Ovary (tissue), 10 donors: ENCODE measurements at places on chromosomes 3 and 15. TPM values are rescaled to one million over a fixed set of nuclear protein-coding genes. Genes with fewer than 3 reads are reported as not detected.

Gene ZBBX
- not detected for polyA plus RNA-seq

Gene ROBO1
- 17.9 TPM for polyA plus RNA-seq

Gene LIPH
- polyA plus RNA-seq: 0.98 TPM

Gene PLSCR5
- polyA plus RNA-seq: not detected

Gene ADAM10
- 60.2 TPM for polyA plus RNA-seq

Gene SYNM
- polyA plus RNA-seq: 40.9 TPM

Gene SCAMP2
- polyA plus RNA-seq: 60.5 TPM

Gene NME9
- polyA plus RNA-seq: 0.54 TPM

DNA sequence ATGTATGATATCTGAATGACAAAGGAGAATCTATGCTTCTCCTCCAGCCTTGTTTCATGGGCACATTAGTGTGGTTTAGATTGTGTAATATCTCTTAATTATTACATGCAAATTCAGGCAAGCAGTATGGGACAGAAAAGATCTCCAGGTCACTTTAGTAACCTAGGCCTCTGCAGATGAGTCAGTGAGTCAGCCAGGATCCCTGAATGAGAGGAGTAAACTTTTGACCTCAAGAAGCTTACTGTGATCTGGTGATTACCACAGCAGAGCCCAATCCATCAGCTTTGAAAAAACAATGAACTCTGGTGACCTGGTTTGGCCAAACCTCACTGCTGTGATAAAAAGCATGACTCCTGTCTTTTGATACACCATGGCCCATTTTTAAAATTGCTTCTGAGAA is 107.8 kb downstream of the LRRN1 start:
- no peak for DNase-seq

- no peak for DNase-seq
Observed at GRCh38 chr3:15405448-15406050, 21.8 kb downstream of the METTL6 start.

DNA sequence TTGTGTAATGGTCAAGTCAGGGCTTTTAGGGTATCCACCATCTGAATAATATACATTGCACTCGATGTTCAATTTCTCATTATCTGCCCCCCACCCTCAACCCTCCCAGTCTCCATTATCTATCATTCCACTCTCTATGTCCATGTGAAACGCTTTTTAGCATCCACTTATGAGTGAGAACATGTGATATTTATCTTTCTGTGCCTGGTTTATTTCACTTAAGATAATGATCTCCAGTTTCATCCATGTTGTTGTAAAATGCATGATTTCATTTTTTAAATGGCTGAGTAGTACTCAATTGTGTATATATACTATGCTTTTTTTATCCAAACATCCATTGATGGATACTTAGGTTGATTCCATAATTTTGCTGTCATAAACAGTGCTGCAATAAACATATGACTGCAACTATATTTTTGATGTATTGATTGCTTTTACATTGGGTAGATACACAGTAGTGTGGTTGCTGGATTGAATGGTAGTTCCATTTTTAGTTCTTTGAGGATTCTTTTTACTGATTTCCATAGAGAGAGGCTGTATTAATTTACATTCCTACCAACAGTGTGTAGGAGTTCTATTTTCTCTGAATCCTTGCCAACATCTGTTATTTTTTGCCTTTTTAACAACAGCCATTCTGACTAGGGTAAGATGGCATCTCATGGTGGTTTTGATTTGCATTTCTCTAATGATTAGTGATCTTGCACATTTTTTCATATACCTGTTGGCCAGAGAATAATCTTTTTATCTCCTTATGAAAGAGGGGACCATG is 332.9 kb upstream of the TGFBR2 start:
- DNase-seq: no peak

- DNase-seq: no peak
Observed at GRCh38 chr3:89504432-89504831, 397.0 kb downstream of the EPHA3 start.

- DNase-seq: no peak
Observed at GRCh38 chr3:68996356-68996995, 17.0 kb downstream of the EOGT start.

- DNase-seq: no peak
Observed at GRCh38 chr15:26355472-26356074, 417.3 kb downstream of the GABRB3 start.

- no peak for DNase-seq
Observed at GRCh38 chr3:127791221-127791913, 30.9 kb downstream of the MGLL start.

- no peak for DNase-seq
Observed at GRCh38 chr3:94937980-94938379, 875.1 kb downstream of the NSUN3 start.

DNA sequence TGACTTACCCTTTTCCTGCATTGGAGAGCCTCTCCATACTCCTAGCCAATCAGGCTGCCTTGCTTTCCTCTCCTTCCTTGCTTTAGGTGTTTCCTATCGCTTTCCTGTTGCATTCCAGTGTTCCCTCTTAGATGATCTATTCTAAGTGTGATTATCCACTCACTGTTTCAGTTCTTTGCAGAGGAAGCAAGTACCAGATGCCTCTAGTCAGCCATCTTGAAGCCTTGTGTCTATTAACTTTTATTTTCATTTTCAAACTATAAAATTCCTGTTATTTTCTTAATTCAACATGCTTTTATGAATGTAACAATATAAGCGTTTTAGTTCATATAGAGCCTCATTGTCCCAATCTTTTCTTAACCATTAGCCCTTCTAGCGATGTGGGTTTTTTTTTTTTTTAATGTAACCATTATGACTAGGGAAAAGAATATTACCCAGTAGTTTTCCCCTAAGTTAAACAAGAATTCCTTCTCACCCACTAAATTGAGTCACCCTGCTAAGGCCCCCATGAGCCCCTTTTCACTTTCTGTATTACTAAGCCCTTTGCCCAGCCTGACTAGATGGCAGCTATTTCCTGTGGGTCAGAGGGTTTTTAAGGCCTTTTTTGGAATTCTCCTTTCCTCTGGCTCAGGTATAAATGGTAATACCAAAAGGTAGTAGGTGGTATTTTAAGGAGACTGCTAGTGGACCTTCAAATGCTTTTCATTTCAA is 229.4 kb upstream of the CTNNB1 start:
- no peak for DNase-seq

- no peak for DNase-seq
Observed at GRCh38 chr15:39589815-39590644, 9.2 kb downstream of the THBS1 start.

DNA sequence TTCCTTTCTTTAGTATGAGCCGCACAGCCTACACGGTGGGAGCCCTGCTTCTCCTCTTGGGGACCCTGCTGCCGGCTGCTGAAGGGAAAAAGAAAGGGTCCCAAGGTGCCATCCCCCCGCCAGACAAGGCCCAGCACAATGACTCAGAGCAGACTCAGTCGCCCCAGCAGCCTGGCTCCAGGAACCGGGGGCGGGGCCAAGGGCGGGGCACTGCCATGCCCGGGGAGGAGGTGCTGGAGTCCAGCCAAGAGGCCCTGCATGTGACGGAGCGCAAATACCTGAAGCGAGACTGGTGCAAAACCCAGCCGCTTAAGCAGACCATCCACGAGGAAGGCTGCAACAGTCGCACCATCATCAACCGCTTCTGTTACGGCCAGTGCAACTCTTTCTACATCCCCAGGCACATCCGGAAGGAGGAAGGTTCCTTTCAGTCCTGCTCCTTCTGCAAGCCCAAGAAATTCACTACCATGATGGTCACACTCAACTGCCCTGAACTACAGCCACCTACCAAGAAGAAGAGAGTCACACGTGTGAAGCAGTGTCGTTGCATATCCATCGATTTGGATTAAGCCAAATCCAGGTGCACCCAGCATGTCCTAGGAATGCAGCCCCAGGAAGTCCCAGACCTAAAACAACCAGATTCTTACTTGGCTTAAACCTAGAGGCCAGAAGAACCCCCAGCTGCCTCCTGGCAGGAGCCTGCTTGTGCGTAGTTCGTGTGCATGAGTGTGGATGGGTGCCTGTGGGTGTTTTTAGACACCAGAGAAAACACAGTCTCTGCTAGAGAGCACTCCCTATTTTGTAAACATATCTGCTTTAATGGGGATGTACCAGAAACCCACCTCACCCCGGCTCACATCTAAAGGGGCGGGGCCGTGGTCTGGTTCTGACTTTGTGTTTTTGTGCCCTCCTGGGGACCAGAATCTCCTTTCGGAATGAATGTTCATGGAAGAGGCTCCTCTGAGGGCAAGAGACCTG is 13.2 kb downstream of the GREM1 start:
- DNase-seq: no peak

GRCh38 chr15:29396176-29396811 is 126.7 kb upstream of the NSMCE3 start:
- no peak for DNase-seq

DNA sequence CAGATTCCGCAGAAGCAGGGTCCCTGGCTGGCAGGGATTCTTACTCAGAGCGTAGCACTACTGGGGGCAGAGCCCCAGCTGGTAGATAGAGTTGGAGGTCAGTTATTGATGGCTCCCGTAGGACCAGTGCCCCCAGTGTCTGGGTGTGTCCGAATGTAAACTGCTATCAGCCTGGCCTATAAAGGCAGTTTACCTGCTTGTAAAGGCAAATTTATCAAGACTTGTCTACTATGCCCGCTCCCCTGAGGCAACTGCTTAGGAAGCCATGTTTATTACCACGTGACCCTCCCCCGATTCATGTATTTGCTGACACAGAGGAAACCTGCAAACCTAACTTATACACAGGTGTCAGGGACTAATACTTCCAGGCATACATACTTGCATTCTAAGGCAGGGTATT is 607 bp upstream of the PPP1R14D start:
- DNase-seq: no peak

DNA sequence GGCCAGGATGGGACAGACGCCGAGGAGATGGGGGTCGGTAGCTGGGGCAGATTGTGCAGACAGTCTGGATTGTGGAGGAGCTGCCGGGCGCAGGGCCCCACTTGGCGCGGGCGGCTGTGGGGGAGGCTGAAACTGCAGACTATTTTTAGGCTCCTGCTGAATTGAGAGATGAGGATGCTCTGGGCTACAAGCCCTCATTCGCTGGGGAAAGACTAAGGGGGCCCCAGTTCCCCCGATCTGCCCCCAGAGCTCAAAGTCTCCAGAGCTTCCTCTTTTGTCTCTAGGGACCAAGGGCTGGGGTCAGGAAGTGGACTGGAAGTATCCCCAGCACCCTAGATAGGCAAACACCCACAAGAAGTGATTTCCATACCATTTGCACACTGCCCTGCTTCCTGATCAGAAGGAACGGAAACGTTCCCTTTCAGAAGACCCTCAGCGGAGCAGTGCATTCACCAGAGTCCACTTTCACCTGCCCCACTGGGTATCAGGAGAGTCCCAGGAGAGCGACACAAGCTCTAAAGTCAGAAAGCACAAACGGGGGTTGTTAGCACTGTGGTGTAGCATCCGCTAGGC is 29.7 kb downstream of the SEMA7A start:
- peak; percentile 52 for DNase-seq

DNA sequence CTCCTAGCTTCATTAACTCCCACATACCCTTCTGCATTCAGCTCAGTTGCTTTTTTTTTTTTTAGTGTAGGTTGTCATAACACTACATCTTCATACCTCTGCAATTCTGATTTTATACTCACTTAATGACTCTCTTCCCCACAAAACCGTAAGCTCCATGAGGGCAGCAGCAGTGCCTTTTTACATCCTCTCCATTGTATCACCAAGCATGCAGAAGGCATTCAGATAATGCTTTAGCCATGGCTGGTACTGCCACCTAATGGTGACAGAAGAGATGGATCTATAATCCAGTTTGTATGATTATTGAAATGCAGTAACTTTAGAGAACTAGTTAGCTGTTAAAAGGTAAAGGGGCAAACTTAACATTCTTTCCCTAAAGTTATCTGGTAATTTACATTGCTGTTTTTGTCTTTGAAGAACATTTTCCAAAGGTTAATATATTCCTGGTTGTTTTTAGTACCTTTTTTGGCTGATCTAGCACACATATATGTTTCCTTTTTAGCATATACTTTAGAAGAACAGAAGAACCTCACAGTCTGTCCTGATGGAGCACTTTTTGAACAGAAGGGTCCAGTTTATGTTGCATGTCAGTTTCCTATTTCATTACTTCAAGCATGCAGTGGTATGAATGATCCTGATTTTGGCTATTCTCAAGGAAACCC is 36.8 kb downstream of the ATP1B3 start:
- no peak for DNase-seq

DNA sequence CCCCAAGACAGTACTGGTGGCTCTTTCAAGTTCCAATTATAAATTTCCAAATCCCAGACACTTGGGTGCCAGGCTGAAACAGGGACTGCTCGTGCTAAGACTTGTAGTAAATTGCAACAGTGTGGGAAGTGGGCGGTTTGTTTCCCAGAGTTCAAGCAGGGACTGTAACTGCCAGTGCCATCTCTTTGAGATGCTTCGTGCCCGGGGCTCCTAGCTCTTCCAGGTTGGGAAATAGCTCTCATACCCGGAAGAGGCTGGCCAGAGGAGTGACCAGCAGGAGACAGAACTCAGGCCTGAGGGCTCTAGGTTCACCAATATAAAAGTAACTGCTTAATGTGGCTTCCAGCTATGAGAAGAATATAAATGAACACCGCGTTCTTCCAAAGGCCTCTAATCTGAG is 54.0 kb upstream of the NEO1 start:
- no peak for DNase-seq
